ENCODE measurements at places on chromosomes 3 and 15. TPM values are rescaled to one million over a fixed set of nuclear protein-coding genes. Genes with fewer than 3 reads are reported as not detected.
A peak's percentile ranks its signal among the peaks of the same experiment; 100 is the strongest.

- H3K27ac ChIP-seq: no peak overlapping the region
- H3K27me3 ChIP-seq: peaks cover 65% of the 10 kb centered on the region
- no peaks in the 10 kb centered on the region for H3K36me3 ChIP-seq
Observed at GRCh38 chr3:185363662-185364203, 797 bp downstream of the MAP3K13 start.

The CGNL1 gene
- not detected for total RNA-seq

The LMLN gene
- 5.4 TPM for total RNA-seq

DNA sequence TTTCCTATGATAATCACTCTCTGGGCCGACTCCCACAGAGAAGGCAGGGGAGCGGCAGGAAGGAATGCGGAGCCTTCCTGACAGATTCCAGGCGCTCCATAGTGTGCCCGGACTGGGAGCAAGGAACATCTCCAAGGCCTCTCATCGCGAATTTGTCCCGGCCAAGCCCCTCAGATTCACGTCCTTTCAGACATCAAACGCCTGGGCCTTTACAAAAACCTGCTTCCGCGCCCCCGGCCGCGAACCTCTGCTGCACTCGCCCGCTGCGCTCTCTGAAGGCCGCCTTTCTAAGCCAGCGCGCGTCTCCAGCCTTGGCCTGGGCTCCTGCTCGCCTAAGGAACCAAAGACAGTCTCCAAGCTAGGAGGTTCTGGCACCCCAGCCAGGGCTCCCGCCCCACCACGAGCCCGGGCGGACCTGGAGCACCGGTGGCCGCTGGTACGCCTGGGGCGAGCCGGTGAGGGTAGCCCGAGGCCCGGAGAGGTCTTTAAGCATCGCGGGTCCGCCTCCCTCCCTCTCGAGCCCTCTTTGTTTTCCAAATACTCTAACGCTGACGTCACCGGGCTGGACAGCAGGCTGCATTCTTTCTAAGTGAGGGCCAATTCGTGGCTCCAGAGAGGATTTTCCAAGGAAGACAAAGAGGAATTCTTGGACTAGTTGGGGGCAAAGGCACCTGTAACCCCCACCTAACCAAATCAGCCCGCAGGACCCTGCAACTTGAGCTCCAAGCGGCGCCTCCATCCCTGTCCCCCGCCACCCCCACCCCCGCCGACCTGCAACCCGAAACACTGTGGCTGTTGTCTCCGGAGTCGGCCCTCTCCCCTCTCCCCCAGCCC is 759 bp downstream of the AMOTL2 start:
- H3K4me3 ChIP-seq: peak overlapping the region; percentile 87
- H3K4me1 ChIP-seq: peaks cover 21% of the 10 kb centered on the region
- peaks cover 60% of the 10 kb centered on the region for H3K27me3 ChIP-seq
- no peak overlapping the region for H3K27ac ChIP-seq
- no peak for DNase-seq
- no peaks in the 10 kb centered on the region for H3K36me3 ChIP-seq

DNA sequence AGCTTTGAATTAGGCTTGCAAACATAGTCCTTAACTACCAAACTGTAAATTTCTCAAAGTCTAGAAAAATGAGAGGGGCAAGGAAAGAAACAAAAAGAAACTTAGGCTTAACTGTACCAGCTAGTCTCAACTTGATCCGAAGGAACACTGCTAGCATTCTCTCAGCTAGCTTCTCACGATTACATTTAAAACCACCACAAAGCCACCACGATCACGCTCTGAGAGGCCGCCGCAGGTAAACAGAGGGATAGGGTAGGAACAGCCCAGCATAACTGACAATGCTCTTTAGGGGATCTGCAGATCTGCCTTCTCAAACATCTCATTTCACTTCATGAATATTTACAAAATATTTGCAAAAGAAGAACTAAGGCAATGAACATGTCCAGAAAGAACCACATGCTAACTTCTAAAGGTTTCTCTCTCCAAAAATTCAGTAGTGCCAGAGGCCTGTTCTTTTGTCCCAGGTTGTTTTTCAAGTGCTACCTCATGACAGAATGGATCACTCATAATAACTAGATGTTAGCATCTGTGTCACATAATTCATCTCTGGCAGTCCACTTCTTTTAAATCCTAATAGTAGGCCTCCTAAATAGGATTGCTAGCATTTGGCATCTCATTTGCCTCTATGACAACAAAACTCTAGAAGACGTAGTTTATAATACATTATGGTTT is 18.9 kb downstream of the VGLL4 start:
- peak overlapping the region; percentile 78 for H3K4me3 ChIP-seq
- H3K27ac ChIP-seq: peak overlapping the region; percentile 96
- H3K36me3 ChIP-seq: peaks cover 5% of the 10 kb centered on the region
- peaks cover 75% of the 10 kb centered on the region for H3K4me1 ChIP-seq

DNA sequence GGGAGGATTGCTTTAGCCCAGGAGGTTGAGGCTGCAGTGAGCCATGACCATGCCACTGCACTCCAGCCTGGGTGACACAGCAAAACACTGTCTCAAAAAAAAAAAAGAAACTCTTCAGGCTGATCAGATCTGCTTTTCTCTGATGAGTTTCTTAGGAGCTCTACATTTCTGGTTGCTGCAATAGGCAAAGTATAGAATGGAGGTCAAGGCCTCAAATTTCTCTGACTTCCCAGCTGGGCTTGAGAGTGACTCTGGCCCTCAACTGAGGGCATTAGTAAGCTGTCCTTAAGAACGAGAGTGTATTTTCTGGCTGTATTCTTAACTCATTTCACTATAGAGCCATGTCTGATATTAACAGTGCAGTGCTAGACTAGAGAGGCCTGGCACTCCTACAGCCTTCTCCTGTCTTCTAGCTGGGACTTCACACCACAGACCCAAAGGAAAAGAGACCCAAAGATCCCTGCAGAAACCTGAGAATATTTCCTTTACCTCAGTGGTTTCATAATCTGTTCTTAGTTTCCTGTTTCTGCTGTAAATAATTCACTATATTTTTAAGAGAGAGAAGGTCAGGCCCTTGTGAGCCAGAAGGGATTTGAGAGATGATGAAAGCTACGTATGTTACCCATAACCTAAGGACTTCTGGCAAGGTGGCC is 2.0 kb upstream of the NR1I2 start:
- H3K36me3 ChIP-seq: peaks cover 4% of the 10 kb centered on the region
- H3K27me3 ChIP-seq: no peaks in the 10 kb centered on the region
- H3K4me3 ChIP-seq: no peak overlapping the region
- H3K4me1 ChIP-seq: peaks cover 4% of the 10 kb centered on the region

GRCh38 chr15:63999177-63999576 is 47.1 kb downstream of the DAPK2 start:
- H3K27ac ChIP-seq: no peak overlapping the region
- H3K4me3 ChIP-seq: no peak overlapping the region
- peaks cover 22% of the 10 kb centered on the region for H3K27me3 ChIP-seq
- no peaks in the 10 kb centered on the region for H3K36me3 ChIP-seq
- H3K4me1 ChIP-seq: peaks cover 41% of the 10 kb centered on the region

The IDH3A gene
- total RNA-seq: 92.7 TPM

- peak overlapping the region; percentile 16 for H3K4me3 ChIP-seq
- H3K27me3 ChIP-seq: no peaks in the 10 kb centered on the region
- no peak overlapping the region for H3K27ac ChIP-seq
Observed at GRCh38 chr3:112366522-112366921, 33.6 kb downstream of the CD200 start.

- H3K27me3 ChIP-seq: no peaks in the 10 kb centered on the region
- H3K36me3 ChIP-seq: no peaks in the 10 kb centered on the region
- DNase-seq: no peak
- no peak overlapping the region for H3K4me3 ChIP-seq
Observed at GRCh38 chr15:63879211-63879610, 45.5 kb upstream of the HERC1 start.

DNA sequence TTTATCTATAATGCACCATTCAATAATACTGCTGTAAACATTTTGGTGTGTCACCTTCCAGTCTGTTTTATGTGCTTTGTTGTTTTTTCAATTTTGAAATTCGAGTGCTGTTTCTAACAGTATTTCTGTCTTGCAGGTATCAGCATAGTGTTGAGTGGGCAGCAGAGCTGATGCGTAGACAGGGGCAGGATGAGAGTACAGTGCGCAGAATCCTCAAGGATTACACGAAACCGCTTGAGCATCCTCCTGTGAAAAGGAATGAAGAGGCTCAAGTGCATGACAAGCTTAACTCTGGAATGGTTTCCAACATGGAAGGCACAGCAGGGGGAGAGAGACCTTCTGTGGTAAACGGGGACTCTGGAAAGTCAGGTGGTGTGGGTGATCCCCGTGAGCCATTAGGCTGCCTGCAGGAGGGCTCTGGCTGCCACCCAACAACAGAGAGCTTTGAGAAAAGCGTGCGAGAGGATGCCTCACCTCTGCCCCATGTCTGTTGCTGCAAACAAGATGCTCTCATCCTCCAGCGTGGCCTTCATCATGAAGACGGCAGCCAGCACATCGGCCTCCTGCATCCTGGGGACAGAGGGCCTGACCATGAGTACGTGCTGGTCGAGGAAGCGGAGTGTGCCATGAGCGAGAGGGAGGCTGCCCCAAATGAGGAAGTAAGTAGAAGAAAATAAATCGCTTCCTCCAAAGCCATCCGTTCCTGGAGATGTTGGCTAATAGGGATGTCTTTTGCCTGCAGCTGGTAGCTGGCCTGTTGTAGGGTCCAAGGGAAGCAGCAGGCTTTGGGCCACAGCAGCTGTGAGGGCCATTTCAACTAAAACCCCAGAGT is 19.1 kb downstream of the TSEN2 start:
- DNase-seq: no peak
- no peaks in the 10 kb centered on the region for H3K4me1 ChIP-seq
- H3K27ac ChIP-seq: no peak overlapping the region
- no peak overlapping the region for H3K4me3 ChIP-seq

- no peak for DNase-seq
- no peaks in the 10 kb centered on the region for H3K36me3 ChIP-seq
- no peaks in the 10 kb centered on the region for H3K4me1 ChIP-seq
- H3K27ac ChIP-seq: no peak overlapping the region
- no peak overlapping the region for H3K4me3 ChIP-seq
Observed at GRCh38 chr3:105166893-105167292, 199.8 kb upstream of the ALCAM start.

DNA sequence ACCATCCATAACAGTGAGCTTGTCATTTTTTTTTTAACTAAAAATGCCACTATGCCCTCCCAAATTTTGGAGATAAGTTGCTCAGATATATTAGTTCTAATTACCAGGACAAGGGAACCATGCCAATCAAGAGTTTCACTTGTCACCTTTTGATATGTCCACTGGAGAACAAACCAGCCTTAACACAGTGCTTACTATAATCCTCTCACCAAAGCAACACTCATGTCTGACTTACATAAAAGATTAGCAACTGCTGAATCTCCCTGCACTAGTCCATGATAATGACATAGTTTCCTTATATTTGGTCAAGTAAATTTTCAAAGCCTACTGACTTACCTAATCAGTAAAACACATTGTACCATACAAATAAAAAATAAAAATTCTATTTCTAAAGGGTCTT is 44.4 kb downstream of the TTBK2 start:
- no peaks in the 10 kb centered on the region for H3K27me3 ChIP-seq
- DNase-seq: no peak
- H3K4me3 ChIP-seq: no peak overlapping the region

The NPRL2 gene
- 46.0 TPM for total RNA-seq

DNA sequence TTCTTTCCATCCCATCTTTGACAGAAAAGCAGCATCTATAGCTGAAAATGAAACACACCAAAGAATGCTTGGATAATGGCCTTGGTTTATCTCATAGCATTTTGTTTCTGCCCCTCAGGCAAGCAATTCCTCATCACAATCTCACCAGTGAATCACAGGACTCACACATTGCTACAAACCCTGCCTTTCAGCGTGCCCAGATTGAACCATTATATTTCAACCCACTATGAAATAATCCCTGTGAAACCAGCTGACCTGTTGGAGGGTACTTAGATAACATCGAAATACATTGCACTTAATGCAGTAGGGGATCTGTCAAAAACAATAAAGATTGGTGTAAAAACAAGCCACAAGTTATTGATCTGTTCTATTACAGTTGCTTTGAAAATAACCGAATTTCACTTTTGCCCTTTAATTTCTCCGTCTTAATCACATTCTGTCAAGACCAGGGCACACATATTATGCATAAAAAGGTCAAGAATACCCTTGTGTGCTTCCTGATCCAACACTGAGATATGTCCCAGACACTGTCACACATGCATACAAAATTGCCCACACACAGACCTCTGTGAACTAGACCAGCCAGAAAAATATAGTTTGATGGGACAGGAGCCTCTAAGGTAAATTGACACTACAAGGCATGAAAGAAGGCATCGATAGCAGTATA is 839.8 kb downstream of the NTRK3 start:
- H3K36me3 ChIP-seq: no peaks in the 10 kb centered on the region
- H3K27ac ChIP-seq: no peak overlapping the region
- no peaks in the 10 kb centered on the region for H3K27me3 ChIP-seq

DNA sequence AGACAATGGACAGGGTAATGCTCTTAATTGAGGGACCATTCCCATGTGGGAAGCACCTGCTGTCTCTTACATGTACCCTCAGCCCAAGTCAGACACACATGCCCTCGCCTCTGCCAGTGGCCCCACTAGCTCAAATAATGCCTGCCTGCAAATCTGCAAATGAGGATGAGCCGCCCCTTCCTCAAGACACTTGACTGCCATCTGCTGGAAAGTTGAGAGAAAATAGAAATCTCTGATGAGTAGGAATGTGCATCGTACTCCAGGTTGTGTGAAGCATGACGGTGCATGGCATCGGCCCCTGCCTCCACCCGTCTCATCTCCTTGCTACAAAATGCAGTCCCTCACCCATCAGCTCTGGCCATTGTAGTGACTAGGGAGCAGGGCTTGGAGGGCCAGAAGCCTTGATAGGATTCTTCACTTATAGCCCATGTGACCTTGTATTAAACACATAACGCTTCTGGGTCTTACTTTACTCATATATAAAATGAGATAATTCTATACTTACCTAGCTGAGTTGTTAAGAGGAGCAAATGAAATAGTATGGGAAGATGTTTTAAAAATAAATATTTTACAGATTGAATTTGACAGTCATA is 6.3 kb upstream of the SCN5A start:
- peaks cover 46% of the 10 kb centered on the region for H3K27me3 ChIP-seq
- H3K4me1 ChIP-seq: peaks cover 12% of the 10 kb centered on the region
- DNase-seq: no peak
- no peak overlapping the region for H3K4me3 ChIP-seq

DNA sequence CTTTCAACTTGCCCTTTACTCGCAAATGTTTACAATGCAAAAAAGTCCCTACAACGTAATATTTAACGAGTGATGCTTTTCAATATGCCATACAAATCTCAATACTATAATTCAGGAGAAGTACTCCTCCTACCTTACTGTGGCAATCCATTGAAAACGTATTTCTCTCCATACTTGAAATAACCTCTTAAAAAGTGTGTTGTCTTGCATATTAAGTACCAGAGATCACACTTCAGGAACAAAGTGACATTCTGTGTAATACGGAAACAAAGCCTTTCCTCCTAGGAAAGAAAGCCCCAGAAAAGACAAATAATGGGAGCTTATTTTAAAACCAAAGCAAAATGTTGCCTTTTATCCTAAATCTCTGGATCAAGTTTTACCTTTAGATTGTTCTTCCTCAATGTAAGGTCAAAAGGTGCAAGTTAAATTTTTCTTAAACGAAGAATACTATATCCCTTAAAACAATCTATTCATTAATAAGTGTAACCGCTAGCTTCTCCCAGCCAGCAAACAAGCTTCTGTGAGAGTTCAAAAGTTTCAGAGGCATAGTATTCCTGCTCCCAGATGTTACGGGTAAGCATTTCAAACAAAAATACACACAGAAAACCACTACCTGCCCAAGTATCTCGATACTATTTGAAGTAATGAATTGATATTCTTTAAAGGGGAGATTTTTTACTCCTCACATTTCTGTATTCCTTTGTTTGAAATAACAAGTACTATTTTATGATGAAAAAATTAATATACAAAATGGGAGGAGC is 1.7 kb downstream of the TJP1 start:
- peaks cover 6% of the 10 kb centered on the region for H3K4me1 ChIP-seq
- H3K36me3 ChIP-seq: peaks cover 2% of the 10 kb centered on the region
